Amniotic stem cell (primary cell): ENCODE measurements at places on chromosomes 11 and 22.

GRCh38 chr11:25252854-25253253 is 756.0 kb downstream of the LUZP2 start:
- no peak for DNase-seq

DNA sequence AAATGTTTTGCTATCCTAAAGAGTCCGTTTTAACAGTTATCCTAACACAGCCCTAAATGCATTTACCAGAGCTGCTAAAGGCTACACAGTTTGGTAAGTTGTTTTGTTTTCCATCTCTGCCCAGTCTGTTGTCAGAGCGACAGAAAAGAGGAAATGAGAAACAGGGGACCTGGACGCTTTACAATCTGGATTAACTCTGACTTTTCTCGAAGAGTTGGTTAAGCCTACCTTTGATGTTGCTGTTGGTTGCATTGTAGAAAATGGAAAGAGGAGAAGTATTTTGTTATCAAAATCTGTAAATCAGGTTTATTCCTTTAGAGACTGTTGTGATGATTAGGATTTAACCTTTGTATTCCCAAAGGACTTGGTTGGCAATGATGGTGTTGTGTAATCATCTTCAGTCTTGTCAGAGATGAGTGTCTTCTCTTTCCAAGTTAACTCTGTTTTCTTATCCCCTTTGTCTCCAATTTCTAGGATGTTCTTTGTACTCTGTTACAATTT is 481 bp downstream of the ANGPTL5 start:
- peak; percentile 13 for DNase-seq

GRCh38 chr11:114090976-114091375 is 31.5 kb downstream of the ZBTB16 start:
- no peak for DNase-seq

DNA sequence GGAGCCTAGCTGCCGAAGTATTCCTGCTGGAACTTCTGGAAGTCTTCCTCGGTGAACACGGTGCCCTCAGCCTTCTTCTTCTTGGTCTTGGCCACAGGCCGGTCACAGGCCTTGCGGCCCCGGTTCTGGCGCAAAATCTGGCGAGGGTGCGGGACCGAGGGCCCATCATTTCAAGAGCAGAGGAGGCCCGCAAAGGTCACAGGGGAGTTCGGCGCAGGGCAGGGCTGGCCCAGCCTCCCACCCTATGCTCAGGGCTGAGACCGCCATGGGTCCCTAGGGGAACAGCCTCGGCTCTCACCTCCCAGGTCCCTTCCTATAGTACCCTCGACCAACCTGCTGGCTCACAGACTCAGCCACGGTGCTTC is 3.1 kb downstream of the RPS19BP1 start:
- DNase-seq = no peak

DNA sequence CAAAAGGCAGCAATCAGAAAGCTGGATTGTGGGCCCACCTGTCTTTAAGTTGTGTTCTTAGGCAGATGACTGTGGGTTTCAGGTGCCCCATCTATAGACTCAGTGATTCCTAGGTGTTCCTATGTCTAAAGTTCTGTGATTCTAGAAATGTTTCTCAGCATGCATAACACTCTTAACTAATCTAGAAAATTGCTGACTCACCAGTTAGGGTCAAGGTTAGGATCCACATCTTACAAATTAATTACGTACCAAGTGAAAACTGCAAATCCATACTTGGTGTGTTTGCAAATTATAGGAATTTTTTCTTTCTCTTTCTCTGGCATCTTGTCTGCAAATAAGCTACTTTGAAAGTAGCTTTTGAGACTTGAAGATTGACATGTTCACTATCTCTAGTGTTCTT is 7.7 kb downstream of the CECR2 start:
- no peak for DNase-seq

DNA sequence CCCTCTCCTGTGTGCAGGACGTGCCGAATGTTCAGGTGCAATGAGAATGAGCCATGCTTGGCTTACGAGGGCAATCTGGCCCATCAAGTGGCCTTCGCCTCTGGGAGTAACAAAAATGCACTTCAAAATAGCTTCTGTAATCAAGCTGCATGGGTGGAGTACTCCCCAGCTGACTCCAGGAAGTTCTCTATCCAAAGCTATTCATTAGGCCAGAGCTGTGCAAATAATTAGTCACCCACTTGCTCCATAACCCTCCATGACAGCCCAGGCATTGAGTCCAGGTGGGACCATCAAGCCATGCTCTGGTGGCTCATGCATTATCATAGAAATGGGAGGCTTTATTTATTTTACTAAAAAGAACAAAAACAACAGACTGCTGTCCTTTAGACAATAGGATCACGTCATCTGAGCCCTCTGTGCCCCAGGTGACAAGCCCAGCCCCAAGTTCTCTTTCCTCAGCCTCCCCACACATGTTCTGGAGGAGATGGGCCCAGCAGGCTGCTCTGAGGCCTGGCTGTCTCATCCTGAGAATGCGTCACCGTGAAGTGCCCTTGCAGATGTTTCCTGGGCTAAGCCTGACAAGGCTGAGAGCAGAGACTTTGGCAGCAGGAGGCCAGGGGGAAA is 244.7 kb downstream of the ETS1 start:
- DNase-seq = no peak

GRCh38 chr11:32312865-32313403 is 122.4 kb downstream of the WT1 start:
- DNase-seq = no peak

DNA sequence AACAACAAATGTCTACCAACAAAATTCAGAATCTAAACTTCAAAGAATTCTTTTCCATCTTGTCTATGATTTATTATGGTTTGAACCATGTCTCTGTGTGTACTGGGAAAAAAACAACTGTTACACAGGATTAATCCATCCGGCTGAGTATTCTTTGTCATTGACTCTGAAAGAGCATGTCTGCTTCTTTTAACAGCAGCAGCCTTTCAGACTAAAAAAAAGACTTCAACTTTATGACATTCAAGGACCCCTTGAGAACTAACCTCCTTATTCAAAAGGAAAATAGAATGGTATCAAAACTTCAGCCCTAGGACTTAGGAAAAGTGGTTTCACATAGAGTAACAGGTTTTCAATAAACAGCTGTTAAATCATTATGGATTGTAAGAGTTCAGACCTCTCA is 79.9 kb downstream of the MRTFA start:
- DNase-seq = no peak

DNA sequence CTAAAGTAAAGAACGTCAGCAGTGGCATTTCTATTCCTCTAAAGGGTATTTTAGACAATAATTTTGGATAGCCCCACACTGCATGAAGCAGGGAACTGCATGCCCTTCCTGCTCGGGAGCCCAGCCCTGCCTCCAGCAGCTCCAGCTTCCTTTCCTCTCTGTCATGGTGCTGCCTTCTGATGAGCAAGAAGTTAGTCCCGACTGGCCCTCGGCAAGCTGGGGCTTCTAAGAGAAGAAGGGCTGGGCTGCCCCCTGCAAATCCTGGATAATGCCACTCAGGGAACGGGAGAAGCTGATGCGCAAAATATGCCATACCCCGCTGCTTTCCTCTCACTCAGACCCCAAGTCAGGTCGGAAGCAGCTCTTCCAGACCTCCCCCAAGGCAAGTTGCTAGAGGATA is 296.4 kb downstream of the ETS1 start:
- no peak for DNase-seq

GRCh38 chr22:24271386-24271854 is 789 bp downstream of the SPECC1L start:
- no peak for DNase-seq

DNA sequence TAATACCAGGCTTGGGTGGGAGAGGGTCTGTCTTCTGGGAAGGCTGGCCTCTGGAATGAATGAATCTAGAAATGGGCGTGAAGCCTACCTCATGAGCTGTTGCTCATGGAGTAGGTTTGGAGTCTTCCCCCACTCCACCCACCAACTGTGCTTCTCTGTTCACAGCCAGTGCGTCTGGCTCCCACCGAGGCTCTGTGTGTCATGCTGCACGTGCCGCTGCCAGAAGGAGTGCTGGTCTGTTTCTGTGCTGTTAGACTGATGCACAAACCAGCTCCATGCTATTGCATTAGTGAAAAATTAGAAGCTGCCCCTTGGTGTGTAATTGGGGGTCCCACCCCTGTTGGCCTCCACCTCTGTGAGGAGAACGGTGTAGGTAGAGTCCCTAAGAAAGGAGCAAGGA is 132.3 kb upstream of the PARVA start:
- no peak for DNase-seq

- DNase-seq = no peak
Observed at GRCh38 chr11:131311776-131312514, 58.5 kb upstream of the NTM start.

GRCh38 chr22:47210686-47211085 is 448.2 kb downstream of the TBC1D22A start:
- DNase-seq = no peak

DNA sequence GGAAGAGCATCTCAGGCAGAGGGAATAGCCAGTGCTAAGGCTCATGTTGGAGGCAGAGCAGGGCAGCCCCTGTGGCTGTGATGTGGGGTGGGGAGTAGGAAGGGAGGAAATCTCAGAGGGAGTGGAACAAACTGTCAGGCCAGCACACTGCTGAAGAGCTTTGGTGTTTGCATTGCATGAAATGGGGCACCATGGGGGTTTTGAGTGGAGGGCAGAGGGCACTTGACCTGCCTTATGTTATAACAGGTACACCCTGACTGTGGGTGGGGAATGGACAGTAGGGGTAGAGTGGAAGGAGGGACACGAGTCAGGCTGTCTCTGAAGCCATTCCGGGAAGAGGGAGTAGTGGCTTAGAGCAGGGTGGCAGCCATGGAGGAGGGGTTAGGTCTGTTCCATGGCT is 24.0 kb downstream of the PRDM11 start:
- no peak for DNase-seq

DNA sequence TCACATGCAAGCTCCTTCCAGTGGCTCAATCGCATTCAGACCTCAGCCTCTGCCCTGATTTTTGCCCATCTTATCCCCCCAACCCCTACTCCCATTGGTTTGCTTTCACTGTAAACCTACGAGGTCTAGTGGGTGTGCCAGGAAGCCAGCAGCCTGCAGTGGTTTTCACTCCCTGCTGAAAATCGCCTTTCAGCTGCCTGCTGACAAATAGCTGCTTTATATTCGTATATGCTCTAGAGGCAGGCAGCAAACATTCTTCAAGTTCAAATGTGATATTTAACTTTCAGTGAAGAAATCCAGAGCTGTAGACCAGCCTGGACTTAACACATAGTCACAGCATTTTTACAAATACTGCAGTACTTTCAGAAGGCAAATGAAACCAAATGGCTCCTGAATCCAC is 92.8 kb upstream of the APOA1 start:
- DNase-seq = no peak

DNA sequence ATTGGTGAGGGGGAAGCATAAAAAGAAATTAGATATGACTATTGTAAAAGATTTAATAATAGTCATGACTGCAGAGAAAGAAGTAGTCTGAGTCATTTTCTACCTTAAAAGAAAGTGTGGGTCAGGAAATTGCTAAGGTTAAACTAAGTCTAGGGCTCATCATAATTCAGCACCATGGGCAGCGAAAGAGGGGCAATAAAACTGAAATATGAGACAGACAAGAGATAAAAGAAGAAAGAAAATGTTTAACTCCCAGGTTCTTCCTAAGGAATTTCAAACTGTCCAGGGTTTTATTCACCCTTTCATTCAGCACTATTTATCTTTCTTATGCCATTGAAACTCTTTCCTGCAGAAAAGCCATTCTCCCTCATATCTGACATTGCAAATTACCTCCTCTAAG is 114.4 kb upstream of the API5 start:
- no peak for DNase-seq

- no peak for DNase-seq
Observed at GRCh38 chr11:92892802-92893684, 76.4 kb upstream of the MTNR1B start.

GRCh38 chr11:116062129-116062489 is 557.9 kb upstream of the CADM1 start:
- no peak for DNase-seq

GRCh38 chr11:88474655-88475054 is 137.1 kb upstream of the CTSC start:
- DNase-seq = no peak

- peak; percentile 17 for DNase-seq
Observed at GRCh38 chr11:114321621-114322257, 25.5 kb downstream of the NNMT start.

GRCh38 chr11:9760193-9760575 is 96.3 kb downstream of the SWAP70 start:
- DNase-seq = peak; percentile 38

DNA sequence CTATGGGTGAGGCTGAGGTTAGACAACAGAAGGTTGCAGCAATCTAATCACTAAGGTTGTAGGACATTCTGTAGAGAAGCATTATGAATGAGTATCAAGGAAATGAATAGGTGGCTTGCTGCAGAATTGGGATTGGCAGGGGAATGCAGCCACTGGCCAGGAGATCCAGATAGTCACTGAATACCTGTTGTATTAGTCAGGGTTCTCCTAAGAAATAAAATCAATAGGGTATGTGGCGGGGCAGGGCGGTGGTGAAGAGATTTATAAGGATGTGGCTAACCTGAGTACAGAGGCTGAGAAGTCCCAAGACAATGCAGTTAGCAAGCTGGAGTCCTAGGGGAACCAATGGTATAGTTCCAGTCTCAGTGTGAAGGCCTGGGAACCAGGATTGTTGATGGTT is 163.0 kb downstream of the SPON1 start:
- DNase-seq = no peak

DNA sequence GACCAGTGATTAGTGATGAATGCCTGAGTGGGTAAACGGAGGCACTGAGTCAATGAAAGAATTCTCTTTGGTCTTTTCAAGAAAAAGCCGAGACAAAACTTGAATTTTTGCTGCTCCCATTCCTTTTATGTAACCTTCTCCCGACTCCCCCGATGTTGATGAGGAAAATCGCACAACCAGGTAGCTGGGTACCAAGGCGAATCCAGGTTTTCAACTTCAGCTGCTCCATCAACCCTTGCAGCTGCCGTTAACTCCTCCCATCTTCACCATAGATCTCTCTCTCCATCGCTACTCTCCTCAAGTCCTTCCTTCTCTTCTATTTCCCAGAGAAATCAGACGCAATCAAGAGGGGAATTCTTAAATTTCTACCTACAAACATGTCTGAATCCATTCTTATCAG is 611 bp upstream of the USP2 start:
- no peak for DNase-seq

GRCh38 chr22:24333301-24333700 is 62.7 kb downstream of the SPECC1L start:
- peak; percentile 58 for DNase-seq

- DNase-seq = no peak
Observed at GRCh38 chr22:38081941-38082828, 1.8 kb downstream of the SLC16A8 start.

DNA sequence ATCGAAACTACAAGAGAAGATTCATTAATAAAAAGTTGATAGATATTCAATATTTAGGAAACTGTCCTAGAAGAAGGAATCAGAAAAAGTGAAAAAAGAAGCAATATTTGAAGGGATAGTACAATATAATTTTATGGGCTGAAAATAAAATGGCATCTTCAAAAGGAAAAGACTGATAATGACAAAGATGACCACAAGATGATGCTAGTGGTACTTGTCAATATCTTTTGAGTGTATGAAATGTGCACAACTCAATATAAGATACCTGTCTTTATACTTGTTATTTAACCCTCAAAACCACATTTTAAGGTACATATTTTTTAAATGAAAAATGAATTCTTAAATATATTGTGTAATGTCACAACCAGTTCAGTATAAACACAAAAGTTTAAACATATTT is 1059.6 kb upstream of the RAG2 start:
- peak; percentile 5 for DNase-seq

- DNase-seq = peak; percentile 92
Observed at GRCh38 chr11:70399681-70400112, 1.4 kb downstream of the CTTN start.

GRCh38 chr11:93804879-93805278 is 20.8 kb downstream of the MED17 start:
- no peak for DNase-seq
